ENCODE measurements at places on chromosomes 7 and 10. TPM values are rescaled to one million over a fixed set of nuclear protein-coding genes. Genes with fewer than 3 reads are reported as not detected.

The TAS2R3 gene
- total RNA-seq: not detected

The IL15RA gene
- 4.4 TPM for total RNA-seq

The INSIG1 gene
- 23.6 TPM for total RNA-seq

The PTF1A gene
- total RNA-seq: not detected

The VSTM2A gene
- total RNA-seq: not detected

The GRID1 gene
- total RNA-seq: 0.38 TPM

The CCL26 gene
- 7.8 TPM for total RNA-seq

The NUB1 gene
- total RNA-seq: 36.4 TPM

Measured in A549 treated with DMSO at 1 μM for 4 hours (cell line).